Stimulated activated CD8-positive, alpha-beta memory T cell treated with anti-CD3 and anti-CD28 coated beads, Interleukin-4, amount 100 ng/mL, for 1 hour (primary cell): ENCODE measurements at places on chromosomes 4 and X.
A peak's percentile ranks its signal among the peaks of the same experiment; 100 is the strongest.

DNA sequence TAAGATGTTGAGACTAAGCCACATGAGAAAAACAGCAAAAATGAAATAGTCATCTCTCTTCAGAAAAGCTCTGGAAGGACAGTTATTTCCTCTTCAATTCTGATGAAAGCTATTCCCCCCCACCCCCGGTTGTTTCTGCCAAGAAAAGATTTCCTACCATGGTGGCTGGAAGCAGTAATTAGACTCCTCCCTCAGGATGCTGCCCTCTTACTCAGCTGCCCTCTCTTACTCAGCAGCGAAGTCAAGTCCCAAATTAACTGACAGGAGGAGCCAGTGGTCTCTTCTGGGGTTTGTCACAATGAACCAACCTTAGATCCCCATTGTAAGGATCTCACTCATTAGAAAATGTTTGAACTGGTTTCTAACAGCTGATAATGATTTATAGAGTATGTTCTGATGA, 38.0 kb downstream of the GPM6B start:
- DNase-seq = no peak

DNA sequence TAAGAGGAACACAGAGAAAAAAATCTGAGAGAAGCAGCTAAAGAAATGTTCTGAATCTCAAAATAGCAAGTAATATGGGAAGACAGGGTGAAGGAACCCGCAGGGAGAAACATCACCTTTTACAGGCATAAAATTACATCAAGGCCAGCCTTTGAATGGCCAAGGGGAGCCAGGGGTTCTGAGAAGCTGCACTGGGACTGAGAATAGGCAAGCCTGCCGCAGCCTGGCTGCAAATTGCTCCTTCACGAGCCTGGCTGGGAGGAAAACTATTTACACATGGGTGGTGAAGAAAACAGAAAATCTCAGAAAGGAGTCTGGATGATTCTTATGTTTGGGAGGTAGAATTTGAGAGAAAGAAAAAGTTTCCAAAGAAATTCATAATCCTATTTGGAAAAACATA, 74.5 kb upstream of the QRFPR start:
- DNase-seq = no peak

- DNase-seq = no peak
Observed at GRCh38 chr4:87926554-87927098, 48.9 kb upstream of the SPP1 start.

GRCh38 chr4:84719115-84719514, 136.2 kb downstream of the CDS1 start:
- no peak for DNase-seq

- DNase-seq = peak; percentile 49
Observed at GRCh38 chr4:139453041-139453370, 915 bp upstream of the RAB33B start.

DNA sequence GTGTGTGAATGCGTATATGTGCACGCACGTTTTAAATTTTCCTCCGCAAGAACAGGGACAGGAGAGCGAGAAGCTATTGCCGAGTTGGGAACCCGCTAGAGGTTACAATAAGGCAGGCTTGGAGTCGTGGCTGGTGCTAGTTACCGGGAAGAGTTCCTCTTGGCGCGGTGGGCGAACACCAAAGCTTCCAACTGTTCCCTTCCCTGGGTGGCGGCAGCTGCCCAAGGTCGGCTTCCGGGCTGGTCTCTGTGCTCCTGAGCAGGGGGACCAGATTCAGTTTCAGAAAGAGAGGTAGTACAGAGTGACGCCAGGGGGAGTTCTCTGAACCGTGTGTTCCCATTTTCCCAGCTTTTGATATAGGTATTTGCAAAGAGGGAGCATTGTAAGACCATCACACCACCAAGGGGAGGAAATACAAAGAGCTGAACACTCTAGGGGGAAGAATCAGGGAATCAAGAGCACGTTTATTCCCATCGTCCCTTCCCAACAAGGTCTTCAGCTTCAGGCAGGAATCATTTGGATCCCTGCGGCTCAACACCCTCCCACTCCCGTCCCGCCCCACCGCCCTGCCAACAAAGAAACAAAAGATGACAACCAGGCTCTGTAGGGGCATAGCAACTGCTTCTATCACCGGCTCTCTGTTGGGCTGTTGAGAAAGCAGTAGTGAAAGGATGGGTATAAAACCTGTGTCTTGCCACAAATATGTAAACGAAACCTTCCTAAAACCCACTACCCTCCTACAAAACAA, 113.6 kb upstream of the TEX13C start:
- no peak for DNase-seq

- no peak for DNase-seq
Observed at GRCh38 chrX:17375637-17376430, 834 bp downstream of the NHS start.

DNA sequence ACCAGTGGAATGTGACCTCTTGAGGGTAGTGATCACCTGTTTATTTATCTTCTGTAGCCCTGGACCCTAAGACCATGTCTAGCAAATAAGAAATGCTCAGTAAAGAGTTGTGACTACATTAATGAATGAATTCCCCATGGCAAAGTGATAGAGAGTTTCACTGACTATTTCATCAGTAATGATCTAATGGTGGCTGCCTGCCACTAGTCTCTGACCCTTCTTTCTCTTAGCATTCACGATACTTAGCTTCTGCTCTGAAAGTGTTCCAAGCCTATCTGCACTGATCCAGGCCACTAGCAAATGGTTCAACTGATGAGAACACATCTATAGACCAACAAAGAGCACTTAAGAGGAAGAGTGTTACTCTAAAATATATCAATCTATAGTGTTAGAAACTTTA, 50.0 kb upstream of the RASGEF1B start:
- no peak for DNase-seq

DNA sequence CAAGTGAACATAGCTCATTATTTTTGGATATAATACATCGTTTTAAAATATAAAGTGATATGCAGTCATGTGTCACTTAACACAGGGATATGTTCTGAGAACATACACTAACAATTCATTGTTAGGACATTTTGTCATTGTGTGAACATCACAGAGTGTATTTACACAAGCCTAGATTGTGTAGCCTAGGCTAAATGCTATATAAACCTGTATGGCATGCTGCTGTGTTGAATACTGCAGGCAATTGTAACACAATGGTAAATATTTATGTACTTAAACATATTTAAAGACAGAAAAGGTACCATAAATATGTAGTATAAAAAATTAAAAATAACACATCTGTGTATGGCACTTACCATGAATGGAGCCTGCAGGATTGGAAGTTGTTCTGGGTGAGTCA, 44.9 kb upstream of the GPRIN3 start:
- DNase-seq = no peak

DNA sequence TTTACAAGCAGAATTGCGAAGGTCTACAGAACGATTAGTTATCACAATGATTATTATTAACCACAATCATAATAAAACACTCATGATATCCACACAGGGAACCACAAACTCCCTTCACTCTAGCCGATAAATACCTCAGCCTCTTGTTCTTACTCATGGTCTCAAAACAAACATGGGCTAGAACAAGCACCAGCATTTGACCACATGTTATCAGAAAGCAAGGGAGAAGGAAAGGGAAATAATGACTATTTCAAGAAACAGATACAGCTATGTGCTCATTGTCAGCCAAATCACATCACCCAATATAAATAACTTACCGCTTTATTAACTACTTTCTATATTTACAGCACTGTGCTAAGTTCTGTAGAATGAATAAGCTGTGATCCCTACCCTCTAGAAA, 663.2 kb upstream of the HTR2C start:
- no peak for DNase-seq

GRCh38 chr4:149980121-149980682, 98.0 kb upstream of the DCLK2 start:
- DNase-seq = no peak

- DNase-seq = no peak
Observed at GRCh38 chr4:15270201-15270600, 157.6 kb upstream of the C1QTNF7 start.

GRCh38 chr4:145533001-145533400, 51.3 kb downstream of the SMAD1 start:
- DNase-seq = no peak

DNA sequence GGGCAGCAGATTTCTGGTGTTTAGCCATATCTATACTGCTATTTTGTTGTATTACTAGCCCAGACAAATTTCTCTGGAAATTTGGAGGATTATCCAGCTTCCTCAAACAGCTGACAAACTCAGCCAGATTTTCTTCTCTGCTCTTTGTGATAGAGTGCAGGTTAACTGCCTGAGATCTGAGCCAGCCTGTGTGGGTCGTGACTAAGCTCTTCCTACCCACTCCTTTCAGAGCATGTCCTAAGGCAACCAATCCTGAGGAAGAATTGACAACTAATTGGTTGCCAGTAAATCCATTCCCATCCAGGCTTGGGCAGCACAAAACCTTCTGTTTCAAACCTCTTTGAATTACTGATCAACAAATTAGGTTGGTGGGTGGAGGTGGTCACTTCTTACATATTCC, 2.5 kb upstream of the GABRA2 start:
- no peak for DNase-seq

DNA sequence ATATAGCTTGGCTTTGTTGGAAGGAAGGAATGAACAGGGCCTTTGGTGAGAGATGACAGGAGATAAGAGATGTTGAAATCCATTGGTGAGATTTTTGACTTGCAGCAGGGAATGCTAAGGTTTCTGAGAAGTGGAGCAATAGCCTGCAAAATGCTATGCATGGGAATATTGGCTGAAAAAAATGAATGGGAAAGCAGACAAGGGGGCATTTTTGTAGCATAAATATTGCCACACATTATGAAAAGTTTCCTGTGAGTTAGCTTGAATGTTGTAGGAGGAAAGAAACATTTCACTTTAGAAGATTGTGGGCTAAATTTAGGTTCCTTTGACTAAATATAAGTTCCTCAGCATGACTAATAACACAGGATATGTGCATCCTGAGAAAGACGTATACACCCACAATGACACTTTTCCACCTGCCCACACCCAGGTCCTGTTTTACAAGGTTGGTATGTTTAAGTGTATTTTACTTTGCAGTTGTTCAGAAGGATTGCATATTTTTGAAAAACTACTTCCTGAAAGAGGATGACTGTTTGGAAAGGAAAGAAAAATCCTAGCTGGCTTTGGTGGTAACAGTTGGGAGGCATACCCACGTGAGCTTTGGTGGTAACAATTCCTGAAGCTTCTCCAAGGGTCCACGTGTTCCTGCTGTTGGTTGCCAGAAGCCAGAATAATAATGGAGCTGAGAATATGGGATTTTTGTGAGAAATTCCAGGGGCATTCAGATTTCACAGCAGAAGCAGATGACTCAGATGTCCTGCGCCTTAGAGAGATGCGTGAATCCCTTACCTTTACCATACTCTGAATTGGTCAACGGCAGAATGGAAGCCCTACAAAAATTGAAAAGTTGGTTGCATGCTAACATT, 28.5 kb downstream of the PHEX start:
- no peak for DNase-seq

DNA sequence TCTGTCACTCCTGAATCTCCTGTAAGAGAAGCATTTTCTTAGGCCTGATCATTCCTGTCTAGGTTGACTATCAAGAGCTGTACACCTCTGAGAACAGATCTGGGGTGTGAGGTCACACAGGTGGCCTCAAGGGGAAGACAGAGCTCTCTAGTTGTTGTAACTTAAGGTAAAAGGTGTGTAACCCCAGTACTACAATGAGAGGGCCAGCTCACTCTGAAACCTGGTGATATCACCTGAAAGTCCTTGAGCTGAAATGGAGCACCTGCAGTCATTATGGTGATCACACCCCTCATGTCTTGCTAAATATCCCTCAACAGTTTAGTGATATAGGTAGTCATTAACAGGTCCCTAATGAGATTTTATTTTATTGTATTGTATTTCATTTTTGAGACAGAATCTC, 8.8 kb upstream of the FAM9C start:
- no peak for DNase-seq

GRCh38 chr4:157984285-157984911, 188.4 kb downstream of the GASK1B start:
- no peak for DNase-seq

DNA sequence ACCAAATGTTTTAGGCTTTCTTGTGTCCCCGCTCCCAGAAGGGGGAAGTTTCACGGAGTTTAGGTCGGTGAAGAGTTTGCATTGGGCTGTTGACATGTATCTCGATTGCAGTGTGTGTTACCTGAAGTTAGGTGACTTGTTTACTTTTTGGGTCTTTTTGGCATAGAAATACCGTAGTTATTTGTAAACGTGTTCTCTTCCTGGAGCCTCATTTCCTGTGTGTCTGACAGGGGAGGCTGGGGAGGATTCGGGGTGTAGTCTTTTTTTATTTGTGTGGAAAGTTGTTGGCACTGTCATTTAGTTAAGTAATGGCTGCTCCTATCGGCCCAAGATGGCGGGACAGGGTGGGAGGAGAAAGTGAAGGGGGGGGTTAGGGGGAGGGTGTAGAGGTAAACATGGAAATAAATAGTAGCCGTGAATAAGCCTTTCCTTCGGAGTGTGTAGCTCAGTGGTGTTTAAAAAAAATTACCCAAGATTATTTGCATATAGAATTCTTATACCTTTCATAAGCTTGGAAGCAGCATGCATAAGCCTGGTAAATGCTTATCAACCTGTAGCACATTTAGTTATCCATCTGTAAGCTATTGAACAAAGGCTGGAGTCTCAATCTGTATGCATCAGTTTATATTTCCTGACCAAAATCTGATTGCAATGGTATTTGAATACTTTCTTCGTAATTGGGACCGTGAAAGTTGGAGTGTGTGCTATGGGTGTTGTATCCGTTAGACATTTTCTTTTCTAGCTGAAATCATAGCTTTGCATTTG, 1.6 kb downstream of the KDM6A start:
- no peak for DNase-seq

DNA sequence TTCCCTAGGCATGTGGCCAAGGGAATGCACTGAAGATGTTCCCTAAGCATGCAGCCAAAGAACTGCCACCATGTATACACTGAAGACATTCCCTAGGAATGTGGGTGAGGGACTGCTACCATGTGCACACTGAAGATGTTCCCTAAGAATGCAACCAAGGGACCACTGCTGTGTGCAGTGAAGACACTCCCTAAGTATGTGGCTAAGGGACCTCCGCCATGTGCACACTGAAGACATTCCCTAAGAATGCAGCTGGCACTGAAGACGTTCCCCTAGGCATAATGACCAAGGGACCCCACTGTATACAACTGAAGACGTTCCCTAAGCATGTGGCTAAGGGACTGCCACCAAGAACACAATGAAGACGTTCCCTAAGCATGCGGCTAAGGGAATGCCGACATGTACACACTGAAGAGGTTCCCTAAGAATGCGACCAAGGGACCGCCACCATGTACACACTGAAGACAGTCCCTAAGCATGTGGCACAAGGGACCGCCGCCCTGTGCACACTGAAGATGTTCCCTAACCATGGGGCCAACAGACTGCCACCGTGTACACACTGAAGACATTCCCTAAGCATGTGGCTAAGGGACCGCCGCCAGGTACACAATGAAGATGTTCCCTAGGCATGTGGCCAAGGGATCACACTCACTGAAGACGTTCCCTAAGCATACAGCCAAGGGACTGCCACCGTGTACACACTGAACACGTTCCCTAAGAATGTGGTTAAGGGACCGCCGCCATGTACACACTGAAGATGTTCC, 25.6 kb downstream of the DHRSX start:
- DNase-seq = no peak

- no peak for DNase-seq
Observed at GRCh38 chr4:124437853-124438495, 274.6 kb downstream of the ANKRD50 start.

GRCh38 chr4:118730683-118731082, 45.5 kb downstream of the METTL14 start:
- no peak for DNase-seq

- no peak for DNase-seq
Observed at GRCh38 chrX:101785142-101785541, 125.5 kb upstream of the ARMCX2 start.

- DNase-seq = no peak
Observed at GRCh38 chr4:42915484-42915883, 23.0 kb downstream of the GRXCR1 start.

- no peak for DNase-seq
Observed at GRCh38 chrX:69093960-69094871, 71.0 kb downstream of the PJA1 start.
